ENCODE measurements at places on chromosomes 2 and 18.

GRCh38 chr2:16130541-16130880 lies 190.2 kb downstream of the MYCN start:
- no peak for DNase-seq

DNA sequence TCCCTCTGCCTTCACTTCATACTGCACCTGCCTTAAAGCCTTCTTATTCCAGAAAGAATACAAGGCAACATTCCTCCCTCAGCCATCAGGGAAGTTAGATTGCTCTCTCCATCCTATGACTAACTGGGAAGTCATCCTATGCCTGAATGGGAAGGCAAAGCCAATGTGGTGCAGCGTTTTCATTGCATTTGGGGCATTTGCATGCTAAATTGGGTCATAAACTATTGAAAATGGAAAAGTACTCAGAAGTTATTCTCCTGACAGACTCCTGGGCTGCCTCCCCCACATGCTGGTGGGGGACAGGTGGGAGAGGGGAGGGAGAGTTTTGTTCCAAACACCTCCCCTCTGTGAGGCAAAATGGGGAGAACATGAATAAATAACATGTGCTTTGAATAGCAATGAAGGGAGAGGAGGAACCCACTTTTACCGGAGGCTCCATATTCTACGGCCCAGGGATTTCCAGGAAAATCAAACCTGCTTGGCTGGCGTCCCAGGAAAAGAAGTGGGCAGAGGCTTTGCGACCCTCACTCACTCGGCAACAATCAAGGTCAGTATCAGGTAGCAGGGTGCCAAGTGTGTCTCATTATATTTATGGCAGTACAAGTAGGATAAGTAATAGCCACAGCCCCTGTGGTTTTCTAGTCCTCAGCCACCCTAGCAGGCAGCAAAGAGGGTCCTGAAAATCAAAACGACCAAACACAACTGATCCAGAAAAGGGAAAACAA lies 84.1 kb downstream of the BOD1L2 start:
- no peak for DNase-seq

GRCh38 chr2:133653056-133653455 lies 84.8 kb upstream of the NCKAP5 start:
- no peak for DNase-seq

- DNase-seq, result no peak
Measured at GRCh38 chr2:74767618-74768017, 66.3 kb upstream of the HK2 start.

DNA sequence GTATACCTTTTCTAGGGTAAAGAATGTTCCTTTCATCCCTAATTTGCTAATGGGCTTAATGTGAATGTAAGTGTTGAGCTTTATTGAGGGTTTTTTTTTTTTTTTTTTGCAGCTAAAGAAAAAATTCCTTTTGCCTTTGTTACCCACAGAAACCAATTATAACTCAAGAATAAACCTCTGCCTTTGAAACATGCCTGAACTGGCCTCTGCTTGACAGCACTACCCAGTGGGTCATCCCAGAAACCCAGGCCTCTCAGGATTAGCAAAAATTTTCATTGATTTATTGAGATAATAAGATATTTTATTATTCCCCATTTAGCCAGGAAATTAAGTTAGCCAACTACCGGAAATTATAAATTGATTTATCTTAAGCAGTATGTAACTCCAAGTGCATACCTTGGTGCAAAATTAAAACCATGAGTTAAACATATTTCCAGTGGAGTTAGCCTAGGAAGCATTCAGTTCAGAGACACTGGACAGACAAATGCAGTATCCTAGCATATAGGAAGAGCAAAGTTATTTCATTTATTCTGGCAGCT lies 67.0 kb upstream of the RASGRP3 start:
- DNase-seq, result no peak
